AG04450 (cell line): ENCODE measurements at places on chromosomes 2 and 18. TPM values are rescaled to one million over a fixed set of nuclear protein-coding genes. Genes with fewer than 3 reads are reported as not detected.

Gene BAZ2B
- 33.4 and 44.7 TPM in 2 replicates for polyA plus RNA-seq

Gene MYCN
- not detected in 2 replicates for polyA plus RNA-seq

Gene TYMS
- polyA plus RNA-seq = 43.0 and 46.6 TPM in 2 replicates

Gene ALPG
- polyA plus RNA-seq = not detected in 2 replicates

Gene AQP12A
- not detected in 2 replicates for polyA plus RNA-seq
